CD4-positive, alpha-beta T cell treated with Interleukin-17A for 1 hour (primary cell): ENCODE measurements at places on chromosomes 3 and 15.

DNA sequence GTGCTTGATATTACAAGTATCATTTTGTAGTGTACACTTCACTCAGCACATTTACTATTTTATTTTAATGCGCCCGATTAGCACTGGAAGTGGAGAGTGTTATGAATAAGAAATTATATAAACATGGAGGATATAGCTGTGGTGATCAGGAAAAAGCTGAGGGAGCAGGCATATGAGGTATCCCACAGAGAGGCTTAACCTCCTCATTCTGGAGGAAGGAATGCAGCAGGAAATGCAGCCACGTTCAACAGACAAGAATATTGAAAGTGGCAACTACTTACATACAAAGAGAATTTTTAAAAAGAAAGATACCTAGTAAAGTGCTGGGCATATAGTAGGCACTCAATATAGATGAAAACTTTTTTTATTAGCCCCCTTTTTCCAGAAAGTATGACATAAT lies 166.0 kb upstream of the SATB1 start:
- no peak for DNase-seq

DNA sequence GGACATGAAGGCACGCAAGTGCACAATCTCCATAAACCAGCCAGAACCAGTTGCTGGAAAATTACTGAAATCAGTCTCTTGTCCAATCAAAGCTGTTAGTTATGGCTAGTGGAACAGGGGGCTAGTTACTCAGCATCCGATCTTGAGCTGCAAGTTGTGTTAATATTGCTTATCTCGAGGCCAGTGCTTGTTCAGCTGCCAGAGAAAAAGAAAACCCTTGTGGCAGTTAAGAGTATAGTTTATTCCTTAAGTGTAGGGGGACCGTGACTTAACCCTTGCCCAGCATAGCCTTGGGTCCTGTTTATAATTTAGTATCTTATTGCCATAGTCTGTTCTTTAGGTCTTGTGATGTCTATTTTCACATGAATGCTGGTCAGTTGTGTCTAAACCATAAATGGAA lies 268.5 kb downstream of the CD47 start:
- no peak for DNase-seq

GRCh38 chr3:141442446-141442845 lies 44.4 kb upstream of the RASA2 start:
- no peak for DNase-seq

DNA sequence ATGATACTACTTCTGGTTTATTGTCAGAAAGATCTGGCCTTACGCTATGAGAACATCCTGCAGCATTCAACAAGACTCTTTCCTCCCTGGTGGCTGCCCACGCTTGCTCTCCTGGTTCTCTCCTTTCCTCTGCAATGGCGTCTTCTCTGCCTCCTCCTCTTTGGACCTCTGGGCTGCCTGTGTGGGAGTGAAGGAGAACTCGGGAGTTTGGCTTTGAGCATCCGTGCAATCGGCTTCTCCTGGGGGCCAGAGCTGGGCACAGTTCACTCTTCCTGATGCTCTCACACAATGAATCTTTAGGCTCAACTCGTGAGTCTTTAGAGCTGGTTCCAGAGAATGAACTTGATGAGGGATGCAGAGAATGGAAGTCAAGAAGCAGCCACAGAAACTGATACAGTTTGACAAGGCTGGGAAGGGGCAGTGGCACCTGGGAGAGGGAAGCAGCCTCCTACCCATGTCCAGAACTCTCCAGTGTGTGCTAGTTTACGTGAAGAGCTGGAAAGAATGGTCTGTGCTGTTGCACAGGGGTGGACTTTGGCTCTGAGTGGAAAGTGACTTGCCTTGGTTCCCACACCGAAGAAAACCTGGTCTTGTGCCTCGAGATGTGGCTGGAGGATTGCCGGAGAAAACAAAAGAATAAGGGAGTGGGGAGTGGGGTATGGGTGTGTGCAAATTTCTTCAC lies 37.9 kb downstream of the RPLP1 start:
- no peak for DNase-seq

- peak; percentile 38 for DNase-seq
Measured at GRCh38 chr3:43286841-43287499, 630 bp downstream of the SNRK start.

DNA sequence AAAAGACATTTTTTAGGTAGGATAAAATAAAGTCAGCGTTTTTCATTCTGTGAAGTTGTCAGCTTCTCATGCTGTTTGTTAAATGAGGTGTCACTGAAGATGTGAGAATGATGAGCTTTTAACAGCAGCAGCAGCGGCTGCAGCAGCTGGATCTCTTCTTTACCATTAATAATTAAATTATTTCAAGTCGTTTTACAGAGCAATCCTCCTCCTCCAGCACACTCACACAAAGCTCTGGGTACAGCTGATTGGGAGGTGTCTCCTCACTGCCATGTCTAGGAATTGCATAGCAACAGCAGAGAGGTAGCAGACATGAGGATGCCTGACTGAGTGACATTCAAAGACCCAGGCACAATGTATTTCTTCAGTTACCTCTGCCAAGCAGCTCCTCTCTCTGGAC lies 46.7 kb upstream of the PLAAT1 start:
- DNase-seq, result no peak

DNA sequence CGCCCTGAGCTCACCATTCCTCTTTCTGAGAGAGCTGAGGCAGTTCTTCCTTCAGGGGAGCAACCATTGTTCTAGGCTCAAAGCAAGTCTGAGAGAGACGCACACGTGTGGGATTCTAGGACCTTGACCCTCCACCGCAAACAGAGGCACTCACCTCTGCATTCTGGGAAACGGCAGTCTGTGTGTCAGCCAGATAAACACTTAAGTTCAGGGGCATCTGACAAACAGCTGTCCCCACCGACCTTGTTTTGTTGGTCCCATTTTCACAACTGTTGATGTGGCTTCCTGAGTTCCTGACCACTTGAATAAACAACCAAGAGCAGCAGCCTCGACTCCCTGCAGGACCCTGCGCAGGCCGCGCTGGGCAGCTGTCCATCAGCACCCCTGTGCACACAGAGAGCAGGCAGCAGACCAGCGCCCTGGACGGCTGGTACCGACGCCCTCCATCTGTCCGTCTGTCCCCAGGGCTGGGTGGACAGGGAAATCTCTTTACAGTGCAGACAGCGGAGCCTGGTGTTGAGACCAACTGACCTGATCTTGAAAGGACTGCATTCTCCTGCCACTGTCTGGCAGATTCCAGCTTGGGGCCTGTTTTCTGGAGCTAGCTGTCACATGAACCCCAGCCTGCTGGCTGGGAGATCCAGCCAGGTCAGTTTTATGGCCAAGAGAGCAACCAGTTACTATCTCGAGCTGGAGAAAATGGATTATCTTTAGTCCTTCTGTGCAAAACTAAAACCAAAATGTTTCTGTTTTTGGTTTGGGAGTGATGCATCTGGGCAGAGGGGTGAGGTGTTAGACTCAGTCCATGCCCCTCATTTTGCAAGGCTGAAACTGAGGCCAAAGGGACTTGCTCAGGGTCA lies 64.2 kb downstream of the FAM43A start:
- DNase-seq, result no peak

- peak; percentile 61 for DNase-seq
Measured at GRCh38 chr3:45943207-45943846, at the start of gene CXCR6. Gene CXCR6 (plus strand): TSS chr3:45943464. CDS start chr3:45946482, 3,018 bp downstream.

DNA sequence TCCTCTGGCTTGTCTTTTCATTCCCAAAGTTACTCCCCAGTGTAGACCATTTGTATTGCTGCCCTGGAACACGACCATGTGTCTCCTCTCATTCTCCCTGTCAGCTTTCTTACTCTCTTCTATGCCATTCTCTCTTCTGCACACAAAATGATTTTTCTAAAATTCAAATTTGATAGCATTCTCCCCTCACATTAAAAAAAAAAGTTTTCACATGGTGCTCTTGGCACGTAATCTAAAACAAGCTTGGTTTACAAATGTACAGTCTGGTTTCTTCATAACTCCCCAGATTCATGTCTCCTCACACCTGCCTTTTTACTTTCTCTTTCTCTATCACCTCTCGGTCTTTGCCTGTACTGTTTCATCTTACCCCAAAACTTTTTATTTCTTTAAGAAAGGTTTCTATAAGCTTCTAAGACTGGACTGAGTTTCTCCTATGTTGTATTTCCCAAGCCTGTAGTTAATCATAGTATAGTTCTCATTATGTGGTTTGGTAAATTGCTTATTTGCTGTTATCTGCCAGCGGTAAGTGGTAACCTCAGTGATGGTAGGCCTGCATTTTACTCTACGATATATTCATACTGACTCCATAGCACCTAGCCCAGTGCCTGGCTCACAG lies 31.2 kb downstream of the BCHE start:
- DNase-seq, result no peak

GRCh38 chr3:127003601-127004280 lies 20.8 kb downstream of the PLXNA1 start:
- DNase-seq, result no peak

DNA sequence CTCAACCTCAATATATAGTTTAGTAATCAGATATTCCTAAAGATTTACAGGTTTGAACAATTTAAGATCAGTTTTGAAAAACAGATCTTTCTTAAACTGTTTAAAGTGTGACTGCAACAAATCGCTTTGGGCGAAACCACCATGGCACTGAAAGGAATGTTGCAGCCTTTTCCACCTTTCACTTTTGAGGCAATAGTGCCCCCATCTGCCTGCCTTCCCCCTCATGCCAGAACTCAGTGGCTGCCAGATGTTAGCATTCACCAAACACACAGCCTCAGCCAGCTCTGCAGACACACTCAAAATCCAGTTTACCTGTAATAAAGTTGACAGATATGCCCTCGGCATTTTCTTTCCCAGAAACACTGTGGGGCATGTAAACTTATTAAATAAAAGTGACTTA lies 3.3 kb downstream of the LYSMD4 start:
- peak; percentile 18 for DNase-seq

- no peak for DNase-seq
Measured at GRCh38 chr3:41488501-41488900, 289.2 kb downstream of the CTNNB1 start.

- no peak for DNase-seq
Measured at GRCh38 chr15:86505951-86506350, 426.3 kb downstream of the AGBL1 start.

GRCh38 chr15:34038871-34039789 lies at the start of gene AVEN:
Gene AVEN (minus strand): TSS chr15:34039204. CDS start chr15:34039046, 158 bp downstream.
- peak; percentile 57 for DNase-seq

- peak; percentile 94 for DNase-seq
Measured at GRCh38 chr15:92917598-92918407, 17.7 kb downstream of the CHD2 start.

DNA sequence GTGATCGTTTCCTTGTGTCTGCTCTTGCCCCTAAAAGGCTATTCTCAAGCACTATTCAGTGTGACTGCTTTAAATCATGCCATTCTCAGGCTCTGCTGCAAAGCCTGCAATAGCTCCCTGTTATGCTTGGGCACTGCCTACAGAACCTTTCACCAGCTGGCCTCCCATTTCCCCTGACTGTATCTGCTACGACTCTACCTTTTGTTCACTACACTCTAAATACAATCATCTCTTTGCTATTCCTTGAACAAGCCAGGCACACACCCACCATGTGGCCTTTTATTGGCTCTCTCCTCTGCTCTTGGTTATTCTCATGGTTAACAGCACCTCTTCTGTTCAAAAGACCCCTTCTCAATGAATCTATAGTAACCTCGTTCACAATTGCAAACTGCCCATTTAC lies 29.6 kb upstream of the FNDC3B start:
- DNase-seq, result no peak

GRCh38 chr15:87986776-87987175 lies 269.8 kb downstream of the NTRK3 start:
- no peak for DNase-seq

GRCh38 chr3:189941125-189941524 lies 179.6 kb downstream of the P3H2 start:
- DNase-seq, result no peak

- DNase-seq, result no peak
Measured at GRCh38 chr3:168622795-168623194, 527.1 kb upstream of the GOLIM4 start.

- no peak for DNase-seq
Measured at GRCh38 chr3:71102111-71102983, 481.2 kb downstream of the FOXP1 start.

DNA sequence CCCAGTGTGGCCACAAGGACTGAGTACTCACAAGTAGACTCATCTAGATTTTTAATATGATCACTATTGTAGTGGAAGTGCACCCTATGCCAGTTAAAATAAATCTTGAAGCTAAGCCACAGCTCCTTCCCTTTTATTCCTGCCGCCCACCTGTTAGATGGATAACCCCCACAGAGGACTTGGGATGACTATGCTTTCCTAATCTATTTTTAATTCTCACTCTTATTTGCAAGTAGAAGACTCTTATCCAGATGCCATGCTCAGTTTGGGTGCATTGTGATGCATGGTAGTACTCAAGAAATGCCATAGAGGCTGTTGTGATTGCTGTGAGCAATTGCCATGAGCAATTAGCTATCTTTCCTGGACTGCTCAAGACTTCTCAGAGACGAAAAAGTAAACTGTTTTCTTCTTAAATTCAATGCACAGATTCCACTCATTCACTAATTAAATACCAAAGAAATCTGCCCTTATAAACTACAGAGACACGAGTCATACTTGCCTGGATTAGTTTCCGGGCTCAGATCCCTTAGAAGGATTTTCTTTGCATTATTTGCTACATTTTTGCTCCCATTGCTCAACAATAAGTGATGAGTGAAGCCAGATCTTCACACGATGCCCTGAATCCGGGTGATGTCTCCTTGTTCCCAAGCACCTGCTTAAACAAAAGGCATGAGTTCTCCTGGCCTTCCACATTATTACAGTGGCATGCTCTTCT lies 472.1 kb downstream of the SOX2 start:
- no peak for DNase-seq

- peak; percentile 87 for DNase-seq
Measured at GRCh38 chr15:75029378-75030022, 6.1 kb downstream of the PPCDC start.

GRCh38 chr3:194084284-194084683 lies 51.7 kb upstream of the HES1 start:
- DNase-seq, result no peak

DNA sequence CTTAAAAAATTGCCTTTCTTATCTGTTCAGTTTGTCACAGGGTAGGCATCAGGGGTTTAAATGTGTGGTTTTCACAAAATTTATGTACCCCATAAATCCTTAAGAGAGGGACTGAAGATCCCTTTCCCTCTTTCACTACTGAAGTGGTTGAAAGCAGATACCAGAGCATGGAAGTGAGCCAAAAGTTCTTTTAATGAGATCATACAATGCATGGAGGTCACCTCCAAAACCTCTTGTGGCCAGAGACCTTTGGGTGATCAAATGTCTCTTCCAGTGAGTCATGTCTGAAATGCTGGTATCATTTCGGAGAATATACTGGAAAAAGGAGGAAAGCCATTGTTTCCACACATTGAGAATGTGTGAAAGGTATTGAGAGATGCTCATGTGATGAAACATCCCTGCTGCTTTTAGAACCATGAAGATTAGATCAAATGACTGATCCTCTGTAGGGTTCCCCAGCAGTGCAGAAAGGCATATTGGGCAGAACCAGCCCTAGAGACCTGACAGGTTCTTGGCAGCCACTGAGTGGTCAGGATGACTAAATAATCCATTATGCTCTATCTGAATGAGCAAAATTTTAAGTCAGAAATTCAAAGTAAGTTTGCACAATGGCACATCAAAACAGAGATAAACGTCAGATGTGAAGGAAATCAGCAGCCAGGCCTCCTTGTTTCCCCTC lies 165.8 kb upstream of the SLC2A2 start:
- DNase-seq, result no peak

GRCh38 chr3:2377281-2377680 lies 278.6 kb downstream of the CNTN4 start:
- no peak for DNase-seq
